ENCODE measurements at places on chromosomes 6 and 20.

DNA sequence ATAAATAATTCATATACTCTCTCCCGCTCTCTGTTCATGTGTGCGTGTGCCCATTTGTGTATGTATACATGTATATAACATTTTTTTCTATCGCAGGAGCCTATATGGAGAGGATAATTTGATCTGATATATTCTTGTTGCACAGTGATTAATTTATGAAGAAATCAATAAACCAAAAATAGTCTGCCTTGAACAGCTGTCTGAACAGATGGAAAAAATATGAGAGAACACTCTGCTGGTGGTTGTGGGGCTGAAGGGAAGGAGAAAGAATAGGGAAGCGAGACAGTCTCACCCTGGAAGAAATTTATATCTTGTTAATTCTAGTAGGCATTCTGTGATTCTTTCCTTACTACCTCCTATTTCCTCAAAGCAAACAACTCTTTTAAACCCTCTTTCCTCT, 96.6 kb upstream of the B3GAT2 start:
- no peak for DNase-seq

GRCh38 chr6:56440551-56440981, 193.2 kb upstream of the COL21A1 start:
- DNase-seq, result no peak

DNA sequence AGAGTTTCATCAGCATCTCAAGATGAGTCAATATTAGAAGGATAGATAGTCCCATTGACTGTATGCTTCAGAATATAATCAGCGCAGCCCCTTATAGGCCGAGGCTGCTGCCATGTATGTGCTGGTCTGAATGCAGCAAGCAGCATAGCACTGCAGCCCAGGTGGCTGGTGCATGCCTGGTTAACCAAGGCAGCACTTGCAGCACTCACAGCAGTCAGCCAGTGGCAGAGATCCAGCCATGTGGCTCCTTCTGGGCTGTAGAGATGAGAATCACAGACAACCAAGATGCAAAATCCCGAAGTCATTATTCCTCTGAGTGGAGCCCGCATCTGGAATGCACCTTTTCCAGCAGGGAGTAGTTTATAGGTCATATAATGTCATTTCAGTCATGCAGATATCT, 251.9 kb downstream of the UST start:
- no peak for DNase-seq

- DNase-seq, result no peak
Measured at GRCh38 chr6:117472667-117473066, 9.8 kb upstream of the DCBLD1 start.

DNA sequence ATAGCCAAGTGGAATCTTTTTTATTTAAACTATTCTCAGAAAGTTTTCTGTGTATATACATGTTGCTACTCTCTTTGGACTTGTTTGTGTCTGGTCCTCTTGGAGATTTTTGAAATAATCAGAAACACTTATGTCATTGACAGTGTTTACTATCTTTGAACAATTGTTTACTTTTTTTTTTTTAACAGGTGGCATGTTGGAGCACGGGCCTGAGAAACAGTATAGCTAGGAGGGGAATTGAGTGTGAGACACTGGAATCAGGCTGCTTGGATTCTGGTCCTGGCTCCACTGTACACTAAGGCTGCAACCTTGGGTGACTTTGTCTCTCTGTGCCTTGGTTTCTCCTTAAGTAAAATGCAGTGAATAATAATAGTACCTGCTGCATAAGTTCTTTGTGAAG, 279.6 kb downstream of the PRL start:
- DNase-seq, result no peak

DNA sequence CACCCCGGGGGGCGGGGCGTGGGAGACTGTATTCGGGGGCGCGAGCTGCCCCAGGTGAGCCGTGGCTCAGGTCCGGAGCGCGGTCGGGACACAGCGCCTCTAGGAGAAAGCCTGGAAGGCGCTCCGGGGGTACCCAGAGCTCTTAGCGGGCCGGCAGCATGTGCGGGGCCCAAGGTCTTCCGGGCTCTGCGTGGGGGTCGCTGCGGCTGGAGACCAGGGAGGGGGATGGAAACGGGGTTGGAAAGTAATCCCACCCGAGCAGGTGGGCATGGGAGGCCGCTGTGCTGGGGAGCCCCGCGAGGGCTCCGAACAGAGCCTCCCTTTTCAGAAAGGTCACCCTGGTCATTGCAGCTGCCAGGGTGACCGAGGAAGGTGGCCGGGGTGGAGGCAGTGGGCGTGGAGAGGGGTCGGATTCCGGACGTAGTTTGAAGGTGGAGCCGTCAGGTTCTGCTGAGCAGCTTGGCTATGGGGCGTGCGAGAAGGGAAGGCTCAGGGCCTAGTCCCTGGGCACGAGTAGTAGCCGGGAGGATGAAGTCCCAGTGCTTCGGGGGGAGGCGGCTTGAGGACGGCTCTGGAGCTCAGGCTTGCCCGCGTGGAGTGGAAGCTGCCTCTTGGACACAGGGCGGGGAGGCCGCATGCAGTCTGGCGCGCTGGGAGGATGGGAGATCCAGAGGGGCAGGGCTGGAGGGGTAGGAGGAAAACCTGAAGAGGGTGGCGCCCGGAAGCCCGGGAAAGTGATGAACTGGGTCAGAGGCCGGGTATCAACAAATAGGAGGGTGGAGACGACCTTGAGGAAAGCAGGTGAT, at the start of gene SIRT5:
Gene SIRT5 (plus strand): TSS at position 31 of the 806 bp plus-strand sequence. CDS start 9,510 bp downstream, outside the sequence.
- peak; percentile 62 for DNase-seq

All from anterior cingulate cortex (tissue), 58 donors.